ENCODE measurements at places on chromosomes 7 and 10.

GRCh38 chr10:71188201-71188600 lies 24.2 kb upstream of the UNC5B start:
- DNase-seq, result no peak

DNA sequence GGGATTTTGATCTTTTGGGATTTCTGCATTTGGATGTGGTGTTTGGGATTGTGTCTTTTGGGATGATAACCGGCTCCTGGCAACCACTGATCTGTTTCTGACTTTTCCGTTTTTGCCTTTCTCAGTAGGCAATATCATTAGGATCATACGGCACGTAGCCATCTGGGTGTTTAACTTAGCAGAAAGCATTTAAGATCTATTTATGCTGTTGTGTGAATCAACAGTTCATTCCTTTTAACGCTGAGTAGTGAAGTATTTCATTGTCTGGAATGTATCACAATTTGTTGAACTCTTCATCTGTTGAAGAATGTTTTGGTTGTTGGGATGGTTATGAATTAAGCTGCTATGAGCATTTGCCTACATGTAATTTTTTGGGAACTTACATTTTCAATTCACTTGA lies 459.6 kb downstream of the SDK1 start:
- DNase-seq, result no peak

GRCh38 chr10:338171-339037 lies 203.1 kb downstream of the ZMYND11 start:
- no peak for DNase-seq

DNA sequence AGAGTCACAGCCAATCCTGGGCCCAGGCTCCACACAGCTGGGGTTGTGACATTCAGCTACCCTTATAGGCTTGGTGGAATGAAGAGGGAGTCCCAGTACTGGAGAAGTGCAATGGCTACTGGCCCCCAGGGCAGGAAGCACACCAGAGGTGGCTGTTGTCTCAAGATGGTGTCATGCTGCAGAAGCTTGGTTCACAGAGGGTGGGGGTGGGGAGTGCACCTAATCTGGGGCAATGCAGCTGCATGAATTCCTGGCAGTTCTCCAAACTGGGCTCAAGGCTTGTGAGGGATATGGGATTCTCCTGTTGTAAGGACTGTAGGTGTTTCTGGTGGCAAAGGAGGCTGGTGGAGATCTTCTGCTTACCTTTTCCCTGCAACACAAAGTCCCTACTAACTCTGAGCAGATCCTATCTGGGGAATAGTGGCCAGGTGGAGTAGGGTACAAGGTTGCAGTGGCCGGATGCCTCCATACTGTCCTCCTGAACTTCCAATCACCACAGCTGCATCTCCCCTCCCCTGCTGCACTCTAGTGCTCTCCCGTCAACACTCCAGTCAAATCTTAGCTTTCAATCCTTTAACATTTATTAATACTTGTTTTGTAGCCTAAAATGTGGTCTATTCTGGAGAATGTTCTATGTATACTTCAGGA lies 27.4 kb upstream of the PLA2G12B start:
- no peak for DNase-seq

DNA sequence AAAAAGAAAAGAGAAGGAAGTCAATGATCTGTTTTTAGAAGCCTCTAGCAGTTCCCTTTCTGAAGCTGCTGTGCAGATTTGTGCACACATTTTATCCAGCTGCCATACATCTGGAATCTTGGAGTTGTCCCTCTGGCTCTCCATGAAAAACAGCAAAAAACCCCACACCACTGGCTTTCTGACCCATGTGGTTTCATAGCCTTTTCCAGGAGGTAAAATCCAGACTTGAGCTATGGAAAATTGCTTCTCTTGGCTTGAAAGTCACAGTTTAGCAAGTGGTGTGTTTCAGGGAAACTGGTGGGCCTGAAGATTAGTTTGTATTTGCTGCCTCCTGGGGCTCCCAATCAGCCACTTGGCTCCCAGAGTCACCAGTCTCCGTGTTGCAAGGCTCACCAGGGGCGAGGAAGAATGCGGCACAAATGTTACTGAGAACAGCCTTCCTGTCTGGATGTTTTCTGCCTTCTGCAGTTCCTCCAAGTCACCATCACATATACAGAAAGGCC lies 50.1 kb upstream of the ADRB1 start:
- no peak for DNase-seq

- no peak for DNase-seq
These were observed 61.6 kb upstream of the RNF32 start for GRCh38 chr7:156578978-156579430.

DNA sequence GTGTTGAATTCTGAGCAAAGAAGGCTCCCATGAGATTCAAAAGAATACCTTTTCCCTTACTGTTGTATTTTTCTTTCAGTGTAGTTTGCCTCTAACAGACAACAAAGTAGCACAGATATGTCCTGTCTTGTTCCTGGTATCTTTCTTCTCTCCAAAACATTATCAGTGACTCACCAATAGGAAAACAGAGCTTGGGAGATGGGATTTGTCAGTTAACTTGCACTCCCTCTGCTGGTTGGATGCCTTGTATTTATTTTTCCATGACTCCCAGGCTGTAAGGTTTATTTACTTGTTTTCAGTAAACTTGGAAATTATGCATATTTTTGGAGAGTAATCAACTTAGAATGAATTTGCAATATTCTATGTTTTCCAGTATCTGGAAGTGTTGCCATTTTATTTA lies 129.7 kb downstream of the SAMD9 start:
- no peak for DNase-seq

DNA sequence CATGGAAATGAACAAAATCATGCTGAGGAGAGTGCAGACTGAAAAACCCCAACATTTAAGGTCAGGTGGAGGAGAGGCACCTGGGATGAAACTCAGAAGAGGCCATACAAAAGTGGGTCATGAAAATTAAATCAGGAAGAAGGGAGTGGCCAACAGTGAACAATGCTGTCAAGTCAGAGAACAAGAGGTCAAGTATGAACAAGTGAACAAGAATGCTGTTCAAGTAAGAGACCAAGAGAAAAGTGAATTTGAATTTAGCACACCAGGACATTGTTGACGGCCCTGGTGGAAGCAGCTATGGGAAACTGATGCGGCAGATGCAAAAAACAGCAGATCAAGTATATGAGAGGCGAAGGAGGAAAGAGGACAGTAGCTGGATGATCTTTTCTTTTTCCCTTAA lies 7.9 kb downstream of the CEP41 start:
- no peak for DNase-seq

DNA sequence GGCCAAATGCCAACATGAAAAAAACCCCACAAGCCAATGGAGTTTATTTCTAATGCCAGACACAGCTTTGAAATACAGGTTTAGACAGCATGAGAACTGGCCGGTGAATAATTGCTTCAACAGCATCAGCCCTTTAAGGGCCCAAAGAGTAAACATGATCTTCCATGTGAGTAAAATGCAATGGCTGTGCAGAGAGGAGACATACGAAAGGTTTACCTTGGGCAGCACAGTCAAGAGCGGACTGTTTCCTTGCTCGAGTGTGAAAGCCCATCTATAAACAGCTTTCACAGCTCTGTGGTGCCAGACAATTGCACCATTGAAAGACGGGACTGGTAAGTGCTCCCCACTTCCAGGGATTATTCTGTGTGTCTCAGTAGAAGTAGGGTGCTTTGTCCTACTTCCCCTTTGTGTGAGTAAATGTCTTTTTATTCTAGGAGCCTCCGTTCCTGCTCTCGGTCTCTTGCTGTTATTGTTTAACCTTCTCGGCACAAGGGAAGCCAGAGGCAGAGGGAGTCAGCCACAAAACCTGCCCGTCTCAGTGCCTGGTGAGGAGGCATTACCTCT lies 77.8 kb upstream of the KAT6B start:
- peak; percentile 7 for DNase-seq

GRCh38 chr10:19816411-19817230 lies at the start of gene PLXDC2:
TSS of gene PLXDC2 (plus strand) at chr10:19816432.
- DNase-seq, result peak; percentile 12

- DNase-seq, result no peak
These were observed 66.8 kb downstream of the MINDY4 start for GRCh38 chr7:30838008-30838407.

GRCh38 chr7:8065356-8065813 lies 96.8 kb downstream of the GLCCI1 start:
- DNase-seq, result no peak

DNA sequence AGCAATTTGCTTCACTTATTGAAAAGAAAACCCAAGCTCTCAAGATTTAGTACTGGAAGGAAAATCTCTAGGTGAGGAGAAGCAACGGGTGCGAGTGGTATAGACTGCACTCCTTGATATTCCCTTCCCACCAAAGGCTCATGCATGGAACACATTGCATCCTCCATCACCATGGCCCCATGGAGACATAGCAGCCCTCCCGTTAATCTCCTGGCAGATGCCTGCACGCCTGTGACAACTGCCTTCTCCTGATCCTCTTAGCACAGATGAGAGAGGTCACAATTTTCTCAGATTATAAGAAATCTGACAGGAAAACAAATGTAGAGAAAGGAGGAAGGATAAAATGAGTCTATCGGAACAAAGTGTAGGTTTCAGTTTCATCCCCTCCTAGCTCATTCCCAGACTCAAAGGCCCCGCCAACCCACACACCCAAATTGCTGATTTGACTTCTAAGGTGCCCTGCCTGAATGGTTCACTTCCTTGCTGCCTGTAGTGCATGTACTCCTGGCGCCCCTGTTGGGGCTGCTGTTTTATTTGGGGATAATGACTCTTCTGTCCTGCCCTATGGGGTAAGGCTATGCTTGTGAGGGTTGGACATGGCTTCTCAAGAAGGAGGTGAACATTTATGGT lies 50.0 kb downstream of the PLXNA4 start:
- DNase-seq, result no peak

GRCh38 chr10:109974504-109975191 lies 33.1 kb upstream of the ADD3 start:
- no peak for DNase-seq

DNA sequence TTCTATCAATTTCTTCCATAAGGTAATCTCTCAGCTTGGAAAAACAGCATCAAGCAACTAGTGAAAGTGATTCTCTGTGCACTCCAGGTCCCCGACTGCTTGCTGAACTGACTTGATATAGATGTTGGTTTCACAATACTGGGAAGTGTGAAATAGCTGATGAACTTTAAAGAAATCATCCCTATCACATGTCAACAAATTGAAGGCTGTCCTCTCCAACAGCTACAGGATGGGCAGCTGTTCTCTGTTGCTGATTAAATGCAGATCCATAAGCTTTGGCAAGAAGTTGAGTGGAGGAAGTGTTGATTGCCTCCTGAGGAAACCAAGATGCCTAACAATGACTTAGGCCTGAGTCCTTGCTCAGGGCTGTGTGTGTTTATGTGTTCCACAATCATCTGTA lies 130.4 kb upstream of the GDF10 start:
- DNase-seq, result no peak

DNA sequence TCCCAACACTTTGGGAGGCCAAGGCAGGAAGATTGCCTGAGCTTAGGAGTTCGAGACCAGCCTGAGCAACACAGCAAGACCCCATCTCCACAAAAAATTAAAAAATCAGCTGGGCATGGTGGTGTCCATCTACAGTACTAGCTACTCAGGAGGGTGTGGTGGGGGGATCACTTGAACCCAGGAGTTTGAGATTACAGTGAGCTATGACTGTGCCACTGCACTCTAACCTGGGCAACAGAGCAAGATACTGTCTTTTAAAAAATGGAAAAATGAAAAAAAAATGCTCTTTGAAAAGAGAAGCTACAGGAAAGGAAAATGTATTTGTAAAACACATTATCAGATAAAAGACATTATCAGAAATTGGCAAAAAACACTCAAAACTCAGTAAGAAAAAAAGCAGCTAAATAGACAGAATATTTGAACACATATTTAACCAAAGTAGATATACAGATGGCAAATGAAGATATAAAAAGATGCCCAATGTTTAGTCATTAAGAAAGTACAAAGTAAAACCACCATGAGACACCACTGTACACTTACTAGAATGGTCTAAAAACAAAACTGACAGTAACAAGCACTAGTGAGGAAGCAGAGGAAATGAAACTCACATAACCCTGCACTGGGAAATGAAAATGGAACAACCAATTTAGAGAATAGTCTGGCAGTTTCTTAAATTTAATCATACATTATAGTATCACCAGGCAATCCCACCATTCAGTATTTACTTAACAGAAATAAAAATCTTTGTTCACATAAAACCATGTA lies 40.5 kb downstream of the NRBF2 start:
- DNase-seq, result no peak

DNA sequence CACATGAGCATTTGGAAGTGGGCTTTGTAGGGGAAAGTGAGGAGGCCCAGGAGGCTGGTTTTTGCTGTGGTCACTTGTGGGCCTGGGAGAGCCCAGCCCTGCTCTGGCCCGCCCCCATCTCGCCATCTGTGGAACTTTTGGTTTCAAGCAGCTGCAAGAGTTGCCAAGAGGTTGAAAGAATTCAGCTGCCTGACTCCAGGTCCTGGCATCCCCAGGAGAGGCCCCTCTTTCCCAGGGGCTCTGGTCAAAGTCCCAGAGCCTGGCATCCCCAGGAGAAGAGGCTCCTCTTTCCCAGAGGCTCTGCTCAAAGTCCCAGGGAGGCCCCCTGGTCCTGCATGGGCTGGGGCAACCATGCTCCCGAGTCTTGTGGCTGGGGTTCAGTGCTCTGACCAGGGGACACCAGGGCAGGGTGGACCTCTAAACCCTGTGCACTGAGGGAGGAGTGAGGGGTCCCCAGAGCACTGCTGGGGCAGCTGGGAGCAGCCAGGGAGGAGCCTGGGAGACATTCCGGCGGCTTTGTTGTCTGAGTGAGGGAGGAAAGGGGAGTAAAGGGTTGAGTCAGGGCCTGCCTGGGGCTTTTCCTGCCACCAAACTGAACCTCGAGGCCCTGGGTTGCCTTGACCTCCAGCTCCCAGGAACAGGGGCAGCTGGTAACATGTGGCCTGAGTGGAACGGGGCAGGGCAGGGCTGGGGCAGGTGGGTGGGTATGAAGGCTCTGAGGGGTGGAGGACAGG lies 27.7 kb upstream of the CSGALNACT2 start:
- no peak for DNase-seq

- no peak for DNase-seq
These were observed 51.0 kb downstream of the ZNF777 start for GRCh38 chr7:149409895-149410294.

- no peak for DNase-seq
These were observed 48.1 kb downstream of the ATRNL1 start for GRCh38 chr10:115141254-115141653.

DNA sequence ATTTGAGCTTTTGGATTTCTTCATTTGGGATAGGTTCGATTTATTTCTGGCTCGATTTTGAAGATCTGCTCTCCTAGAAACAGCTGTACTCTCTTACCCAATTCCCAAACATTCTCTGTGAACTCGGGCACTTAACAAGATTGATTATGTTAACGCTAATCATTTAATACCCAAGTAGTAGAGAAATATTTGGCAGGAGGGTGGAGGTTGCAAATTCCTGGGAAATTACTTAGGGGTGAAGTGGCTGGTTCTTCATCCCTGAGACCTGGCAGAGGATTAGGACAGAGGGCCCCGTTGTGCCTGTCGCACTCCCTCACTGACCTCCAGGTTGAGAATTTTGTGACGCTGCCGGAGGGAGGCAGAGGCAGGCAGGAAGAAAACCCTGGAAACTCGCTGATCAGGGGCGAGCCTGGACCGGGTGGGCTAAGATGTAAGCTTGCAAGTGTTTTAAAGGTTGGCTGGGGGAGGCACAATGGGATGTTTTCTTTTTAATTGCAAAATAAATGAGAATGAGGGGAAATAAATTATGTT lies 182.6 kb downstream of the TCF7L2 start:
- DNase-seq, result no peak

All from GDM1 (cell line).